ENCODE measurements at places on chromosomes 11 and 22.

- no peak for DNase-seq
These were observed 46.9 kb upstream of the SYT9 start for GRCh38 chr11:7204778-7205177.

GRCh38 chr22:29719899-29720645 is at the start of gene CABP7:
CABP7 (plus strand) TSS chr22:29720003; CDS start chr22:29720425, 422 bp downstream.
- DNase-seq: no peak

DNA sequence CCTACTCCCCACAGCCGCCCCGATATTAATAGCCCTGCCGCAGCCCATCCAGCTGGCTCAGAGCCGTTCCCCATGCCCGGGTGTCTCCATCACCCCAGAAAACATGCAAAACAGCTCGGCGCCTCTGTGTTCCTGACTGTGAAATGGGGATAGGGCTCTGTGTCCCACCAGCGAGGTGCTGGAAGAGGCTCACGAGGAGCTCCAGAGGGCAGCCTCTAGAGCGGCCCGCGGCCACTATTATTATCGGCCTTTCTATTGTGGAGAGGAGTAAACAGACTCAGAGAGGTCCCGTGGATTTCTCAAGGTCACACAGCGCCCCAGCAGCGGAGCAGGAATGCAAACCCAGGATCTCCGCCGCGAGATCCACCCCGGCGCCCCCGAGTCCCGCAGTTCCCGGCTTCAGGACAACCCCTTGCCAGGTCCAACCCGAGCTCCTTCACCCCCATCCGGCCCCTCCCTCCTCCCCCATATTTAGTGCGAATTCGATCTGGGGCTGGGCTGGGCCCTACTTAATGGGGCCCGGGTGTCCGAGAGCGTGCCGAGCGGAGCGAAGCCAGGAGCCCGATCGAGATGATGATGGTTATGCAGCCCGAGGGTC is at the start of gene ACTN3:
TSS of gene ACTN3 (plus strand) at position 536 of the 598 bp plus-strand sequence. CDS start at position 571, 35 bp downstream.
- DNase-seq: no peak

- DNase-seq: no peak
These were observed 26.9 kb downstream of the DRD2 start for GRCh38 chr11:113448316-113448677.

DNA sequence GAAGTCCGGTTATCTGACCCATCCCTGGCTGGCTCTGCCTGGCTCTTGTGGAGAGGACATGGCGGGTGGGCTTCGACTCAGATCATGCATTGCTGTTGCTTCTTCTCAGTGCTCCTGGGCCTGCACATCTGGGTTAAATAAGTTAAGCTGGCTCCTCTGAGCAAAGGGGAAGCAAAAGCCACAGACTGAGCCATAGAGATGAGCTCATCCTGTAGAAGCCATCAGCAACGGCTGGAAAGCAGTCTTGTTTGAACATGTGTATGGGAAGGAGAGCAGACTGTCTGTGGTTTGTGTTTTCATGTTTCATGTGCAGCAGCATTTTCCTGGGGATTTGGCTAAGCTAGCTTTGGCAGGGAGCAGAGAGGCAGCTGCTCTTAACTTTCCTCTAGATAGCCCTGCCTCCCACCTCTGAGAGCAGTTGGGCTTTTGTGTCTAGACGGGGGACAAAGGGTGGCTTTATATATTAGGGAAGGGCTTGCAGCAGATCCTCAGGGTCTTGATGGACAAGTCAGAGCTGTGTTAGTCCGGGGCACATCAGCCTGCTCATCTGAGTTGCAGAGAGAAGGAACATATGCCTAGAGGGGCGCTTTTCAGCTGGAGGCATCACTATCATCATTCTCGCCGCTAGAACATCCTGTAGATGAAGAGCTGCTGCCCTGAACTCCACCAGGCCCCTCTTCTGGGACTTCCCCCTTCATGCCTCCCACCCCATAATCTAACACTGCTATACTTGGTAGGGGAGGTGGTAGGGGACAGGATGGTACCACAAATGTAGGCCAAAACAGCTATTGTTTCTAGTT is 14.9 kb downstream of the DCPS start:
- DNase-seq: no peak

- DNase-seq: no peak
These were observed at the start of gene RTN4R for GRCh38 chr22:20268279-20269012. RTN4R (minus strand) TSS chr22:20268318; CDS start chr22:20268092, 226 bp downstream.

Data from stimulated activated CD8-positive, alpha-beta memory T cell treated with anti-CD3 and anti-CD28 coated beads, Interleukin-4, amount 100 ng/mL, for 4 hours (primary cell).